ENCODE measurements at places on chromosomes 4 and X.

- no peak for DNase-seq
Measured at GRCh38 chr4:186563761-186564160, 8.4 kb upstream of the MTNR1A start.

DNA sequence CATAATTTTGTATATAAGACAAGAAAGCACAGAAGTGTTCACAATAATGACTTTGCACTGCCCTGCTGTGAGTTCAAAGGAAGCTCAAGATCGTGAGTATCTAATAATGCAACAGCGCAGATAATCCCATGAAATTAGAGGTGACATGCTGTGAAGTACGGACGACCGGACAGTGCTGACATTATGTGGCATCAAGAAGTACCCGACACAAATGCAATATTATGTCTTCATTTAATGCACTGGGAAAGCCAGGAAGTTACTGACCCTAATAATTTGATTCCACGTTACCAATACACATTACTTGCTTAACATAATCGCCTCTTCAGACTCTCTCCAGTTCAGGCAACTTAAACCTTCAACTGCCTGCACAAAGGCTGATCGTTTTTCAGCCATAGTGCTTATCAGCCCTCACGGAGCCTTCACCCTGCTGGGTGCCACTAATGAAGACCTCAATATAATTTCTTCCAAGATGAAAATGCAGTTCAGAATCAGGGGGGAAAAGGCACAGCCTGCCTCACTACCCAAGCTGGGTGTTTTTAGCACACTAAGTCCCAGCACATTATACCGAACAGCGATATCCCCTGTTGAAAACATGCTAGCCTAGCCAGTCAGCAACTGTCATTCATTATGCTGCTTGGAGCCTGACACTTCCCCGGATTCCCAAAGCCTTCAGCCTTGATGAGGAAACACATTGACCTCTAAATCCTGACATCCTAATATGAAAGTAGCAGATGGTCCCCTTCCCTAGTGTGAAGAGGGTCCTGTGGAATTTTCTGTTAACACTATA lies 56.1 kb downstream of the SLC7A11 start:
- no peak for DNase-seq

DNA sequence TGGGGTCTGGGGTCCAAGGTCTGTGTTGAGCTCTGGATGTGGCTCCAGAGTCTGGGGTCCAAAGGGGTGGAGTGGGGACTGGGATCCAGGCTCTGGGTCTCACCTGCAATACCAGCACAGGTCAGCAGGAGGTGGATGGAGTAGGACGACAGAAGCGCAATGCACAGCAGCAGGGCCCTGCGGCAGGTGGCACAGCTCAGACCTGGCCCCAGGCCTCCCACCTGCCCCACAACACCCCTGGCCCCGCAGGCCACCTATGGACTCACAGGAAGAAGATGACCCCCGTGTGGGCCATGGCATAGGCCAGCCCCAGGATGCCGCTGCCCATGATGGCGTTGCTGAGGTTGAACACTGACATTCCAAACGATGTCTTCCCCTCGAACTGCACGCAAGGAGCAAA lies 3.4 kb downstream of the SLC38A5 start:
- no peak for DNase-seq

GRCh38 chr4:41435510-41435909 lies 102.4 kb upstream of the LIMCH1 start:
- DNase-seq, result no peak

DNA sequence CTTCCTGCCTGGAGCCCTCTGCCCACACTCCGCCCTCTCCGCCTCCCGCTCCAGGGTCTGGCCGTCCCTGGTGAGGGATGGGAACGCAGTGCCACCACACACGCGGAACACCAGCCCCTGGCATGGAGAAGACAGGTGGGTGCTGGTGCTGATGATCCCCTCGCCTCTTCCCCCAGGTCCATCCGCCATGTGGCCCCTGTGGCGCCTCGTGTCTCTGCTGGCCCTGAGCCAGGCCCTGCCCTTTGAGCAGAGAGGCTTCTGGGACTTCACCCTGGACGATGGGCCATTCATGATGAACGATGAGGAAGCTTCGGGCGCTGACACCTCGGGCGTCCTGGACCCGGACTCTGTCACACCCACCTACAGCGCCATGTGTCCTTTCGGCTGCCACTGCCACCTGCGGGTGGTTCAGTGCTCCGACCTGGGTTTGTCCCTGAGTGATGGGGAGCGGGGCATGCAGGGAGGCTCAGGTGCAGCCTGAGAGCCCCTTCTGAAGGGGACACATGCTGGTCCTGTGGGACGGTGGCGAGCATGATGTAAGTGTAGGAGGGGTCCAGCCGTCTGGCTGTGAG lies 9.8 kb downstream of the BGN start:
- no peak for DNase-seq

GRCh38 chrX:71533851-71534561 lies 1.1 kb downstream of the OGT start:
- peak; percentile 29 for DNase-seq

DNA sequence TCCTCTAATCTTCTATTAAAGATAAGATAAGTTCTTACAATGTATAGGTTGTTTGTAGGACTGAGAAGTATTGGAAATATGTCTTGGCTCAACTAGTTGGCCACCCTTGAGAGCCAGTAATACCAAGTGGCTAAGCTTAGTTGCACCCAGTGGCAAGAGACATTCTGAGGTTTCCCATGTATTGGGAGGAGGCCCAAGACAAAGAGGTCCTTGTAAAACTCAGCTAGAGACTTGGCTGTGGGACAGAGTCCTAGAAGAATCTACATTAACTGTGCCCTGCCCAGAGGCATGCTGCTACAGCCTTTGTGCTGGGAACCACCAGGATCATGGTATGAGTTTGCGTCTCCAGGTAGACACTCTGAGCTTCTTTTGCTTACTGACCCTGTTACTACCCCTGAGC lies 41.9 kb upstream of the SLC4A4 start:
- no peak for DNase-seq

- no peak for DNase-seq
Measured at GRCh38 chr4:181688432-181688831, 554.8 kb upstream of the TENM3 start.

- no peak for DNase-seq
Measured at GRCh38 chr4:25484243-25484721, 107.2 kb downstream of the ANAPC4 start.

DNA sequence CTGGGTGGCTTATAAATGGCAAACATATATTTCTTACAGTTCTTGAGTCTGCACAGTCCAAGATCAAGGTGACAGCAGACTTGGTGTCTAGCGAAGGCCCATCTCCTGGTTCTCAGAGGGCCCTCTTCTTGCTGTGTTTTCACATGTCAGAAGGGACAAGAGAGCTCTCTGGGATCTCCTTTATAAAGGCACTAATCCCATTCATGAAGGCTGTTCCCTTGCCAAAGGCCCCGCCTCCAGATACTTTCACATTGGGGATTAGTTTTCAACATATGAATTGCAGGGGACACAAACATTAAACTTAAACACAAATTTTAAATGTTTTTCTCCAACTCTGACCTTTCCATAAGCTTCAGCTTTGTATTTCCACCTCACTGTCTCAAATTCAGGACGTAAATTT lies 1135.0 kb upstream of the TENM3 start:
- DNase-seq, result no peak

DNA sequence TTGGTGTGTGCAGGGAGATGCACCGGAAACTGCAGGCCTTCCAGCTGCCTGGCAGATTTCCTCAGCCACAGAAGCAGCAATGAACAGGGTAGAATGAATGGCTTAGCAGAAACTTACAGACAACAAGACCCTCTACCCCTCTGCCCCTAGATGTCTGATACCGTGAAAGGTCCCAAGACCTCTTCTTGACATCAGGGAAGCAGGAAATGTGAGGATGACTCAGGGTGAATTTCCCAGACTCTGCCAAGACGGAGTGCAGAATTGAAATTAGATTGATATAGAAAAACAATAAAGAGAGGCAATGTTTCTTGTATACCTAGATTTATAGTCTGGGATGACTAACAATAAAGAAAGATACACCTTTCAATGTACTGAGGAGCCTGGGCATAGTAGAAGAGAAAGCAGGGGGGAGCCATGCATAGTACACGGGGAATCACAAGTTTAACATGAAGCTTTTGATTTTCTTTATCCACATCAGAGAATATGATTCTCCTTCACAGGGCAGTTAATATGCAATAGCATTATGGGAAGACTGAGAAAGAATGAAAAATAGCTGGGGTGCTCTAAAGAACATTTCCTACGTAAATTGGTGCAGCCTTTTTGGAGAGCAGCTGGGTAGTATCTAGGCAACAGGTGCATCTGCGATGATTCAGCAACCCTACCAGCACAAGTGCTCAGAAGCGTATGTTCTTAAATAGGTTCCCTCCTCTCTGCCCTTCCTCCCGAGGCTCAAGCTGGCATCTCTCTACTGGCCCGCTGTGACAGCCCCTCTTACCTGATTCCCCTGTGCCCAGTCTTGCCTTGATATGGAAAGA lies 18.3 kb upstream of the CXCR3 start:
- DNase-seq, result no peak

- no peak for DNase-seq
Measured at GRCh38 chr4:53541577-53542206, 49.6 kb downstream of the LNX1 start.

DNA sequence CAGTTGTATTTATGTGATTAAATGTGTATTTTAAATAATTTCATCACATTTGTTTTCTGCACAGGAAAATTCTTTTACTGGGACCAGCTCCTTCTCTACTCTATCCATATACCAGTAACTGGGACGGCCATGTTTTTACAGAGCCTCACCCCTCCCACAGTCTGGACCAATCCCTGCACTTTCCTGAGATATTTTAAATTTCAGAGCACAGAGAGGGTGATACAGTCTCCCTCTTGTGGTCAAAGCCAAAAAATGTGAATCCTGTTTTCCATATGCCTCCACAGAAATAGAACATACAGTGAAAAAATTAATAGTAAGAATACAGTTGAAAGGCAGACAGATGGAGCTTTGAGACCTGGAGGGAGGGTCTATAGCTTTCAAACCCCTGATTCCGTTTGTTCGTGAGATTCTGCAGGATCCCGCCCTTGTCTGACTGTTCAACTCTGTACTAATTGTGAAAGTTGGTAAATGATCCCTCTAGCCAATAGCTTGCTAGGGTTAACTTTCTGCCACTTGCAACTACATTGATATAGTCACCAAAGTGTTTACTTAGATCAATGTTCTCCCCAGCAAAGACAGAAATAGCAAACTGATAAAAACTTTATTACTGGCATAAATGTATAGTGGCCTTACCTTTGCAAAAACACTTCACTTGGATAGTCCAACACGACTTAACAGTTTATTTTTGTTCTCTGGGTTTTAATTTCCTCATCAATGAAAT lies 172.2 kb downstream of the PPARGC1A start:
- no peak for DNase-seq

- DNase-seq, result no peak
Measured at GRCh38 chr4:127968586-127968985, 3.4 kb downstream of the ABHD18 start.
